ENCODE measurements at places on chromosomes 16 and 17. TPM values are rescaled to one million over a fixed set of nuclear protein-coding genes. Genes with fewer than 3 reads are reported as not detected.

SLC52A1 gene
- not detected for total RNA-seq

RNF151 gene
- total RNA-seq: not detected

FA2H gene
- total RNA-seq: not detected

FBXW10 gene
- under 0.01 TPM for total RNA-seq

ZDHHC7 gene
- 98.9 TPM for total RNA-seq

ZNF276 gene
- 18.9 TPM for total RNA-seq

KRT24 gene
- total RNA-seq: not detected

PLEKHG4 gene
- total RNA-seq: 6.6 TPM

MRC2 gene
- total RNA-seq: 226 TPM

KRT33B gene
- total RNA-seq: not detected

TEDC2 gene
- 28.8 TPM for total RNA-seq

RGS9 gene
- total RNA-seq: 0.66 TPM
